GM23248 (cell line): ENCODE measurements at places on chromosomes 5 and 9. TPM values are rescaled to one million over a fixed set of nuclear protein-coding genes. Genes with fewer than 3 reads are reported as not detected.

EIF4E1B gene
- total RNA-seq: not detected in 2 replicates

ANKDD1B gene
- 1.9 TPM in 1 of 2 replicates, not detected in the other for total RNA-seq

NDST1 gene
- 129 and 159 TPM in 2 replicates for total RNA-seq

SAXO1 gene
- total RNA-seq: not detected in 2 replicates

GRCh38 chr9:126276056-126276728, 50.4 kb upstream of the MVB12B start:
- no peak overlapping the region for H3K4me3 ChIP-seq
- DNase-seq: no peak
- no peaks in the 10 kb centered on the region for H3K4me1 ChIP-seq
- peaks cover 25% of the 10 kb centered on the region for H3K27me3 ChIP-seq
- H3K36me3 ChIP-seq: no peaks in the 10 kb centered on the region
